ENCODE measurements at places on chromosomes 12 and 14.

- DNase-seq: no peak
Observed at GRCh38 chr12:89765959-89766824, 57.6 kb upstream of the ATP2B1 start.

- no peak for DNase-seq
Observed at GRCh38 chr12:6285063-6285477, 25.4 kb upstream of the PLEKHG6 start.

DNA sequence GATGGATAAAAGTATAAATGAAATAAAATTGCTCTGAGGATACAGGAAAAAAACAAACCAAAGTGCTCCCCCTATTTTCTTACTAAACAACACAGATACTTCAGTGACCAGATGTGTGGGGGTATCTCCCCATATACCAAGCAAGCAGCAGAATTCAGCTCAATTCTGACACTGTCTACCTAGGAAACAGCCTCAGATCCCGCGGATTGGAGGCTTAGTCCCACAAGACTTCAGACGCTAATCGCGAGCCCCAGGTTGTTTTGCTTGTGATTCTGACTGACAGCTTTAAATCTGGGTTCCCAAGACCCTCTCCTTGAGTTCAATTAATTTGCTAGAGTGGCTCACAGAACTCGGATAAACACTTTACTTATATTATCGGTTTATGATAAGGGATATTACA is 17.3 kb downstream of the NFKBIA start:
- DNase-seq: no peak

GRCh38 chr12:42706321-42706720 is 116.8 kb upstream of the PRICKLE1 start:
- no peak for DNase-seq
